ENCODE measurements at places on chromosomes 6 and 20.
A peak's percentile ranks its signal among the peaks of the same experiment; 100 is the strongest.

DNA sequence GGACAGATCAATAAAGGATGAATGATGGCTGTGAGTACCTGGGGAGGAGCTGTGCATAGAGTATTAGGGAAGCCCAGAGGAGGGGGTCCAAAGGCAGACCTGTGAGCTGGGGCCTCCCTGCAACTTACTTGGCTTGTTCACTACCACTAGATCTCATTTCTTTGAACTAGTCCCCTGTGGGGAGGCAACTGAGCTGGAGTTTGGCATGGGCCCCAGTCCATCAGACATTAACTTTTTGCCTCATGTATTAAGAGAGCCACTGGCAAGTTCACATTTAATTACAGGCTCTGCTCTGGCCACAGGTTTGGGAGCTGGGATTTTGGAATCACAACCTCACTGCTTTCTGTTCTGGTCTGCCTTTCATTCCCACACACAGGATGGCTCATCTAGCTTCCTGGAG is 254.1 kb downstream of the PRL start:
- no peak for DNase-seq

GRCh38 chr20:62784497-62784896 is 11.8 kb upstream of the MRGBP start:
- no peak for DNase-seq

DNA sequence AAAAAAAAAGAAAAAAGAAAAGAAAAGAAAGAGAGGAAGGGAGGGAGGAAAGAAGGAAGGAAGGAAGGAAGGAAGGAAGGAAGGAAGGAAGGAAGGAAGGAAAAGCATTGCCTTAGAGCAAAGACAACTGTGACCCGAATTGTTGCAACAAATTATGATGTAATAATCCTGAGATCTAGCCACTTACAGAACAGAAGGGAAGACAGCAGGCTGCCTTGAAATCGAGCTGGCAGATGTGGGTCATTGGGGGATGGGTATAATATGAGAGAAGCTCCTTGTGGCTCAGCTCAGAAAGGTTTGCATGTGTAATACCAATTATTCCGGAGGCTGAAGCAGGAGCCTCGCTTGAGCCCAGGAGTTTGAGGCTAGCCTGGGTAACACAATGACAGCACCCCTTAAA is 208.1 kb upstream of the PROKR2 start:
- DNase-seq = no peak

DNA sequence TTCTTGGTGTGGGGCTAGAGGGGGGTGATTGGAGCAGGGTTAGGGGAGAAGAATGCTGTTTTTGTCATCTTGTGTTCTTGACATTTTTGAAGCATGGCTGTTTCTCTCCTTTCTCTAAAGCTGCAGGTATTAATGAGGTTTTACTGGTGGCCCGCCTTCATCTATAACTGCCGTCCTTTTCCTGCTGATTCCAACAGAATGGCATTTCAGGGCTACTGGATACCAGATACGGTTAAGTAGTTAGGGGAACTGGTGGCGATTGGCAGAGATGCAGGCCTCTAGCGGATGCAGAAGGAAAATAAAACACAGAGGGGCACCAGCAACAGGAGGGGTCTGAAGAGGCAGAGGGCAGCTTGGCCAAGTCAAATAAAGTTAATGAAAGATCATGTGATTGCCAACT is 89.7 kb upstream of the EEF1E1 start:
- DNase-seq = no peak

DNA sequence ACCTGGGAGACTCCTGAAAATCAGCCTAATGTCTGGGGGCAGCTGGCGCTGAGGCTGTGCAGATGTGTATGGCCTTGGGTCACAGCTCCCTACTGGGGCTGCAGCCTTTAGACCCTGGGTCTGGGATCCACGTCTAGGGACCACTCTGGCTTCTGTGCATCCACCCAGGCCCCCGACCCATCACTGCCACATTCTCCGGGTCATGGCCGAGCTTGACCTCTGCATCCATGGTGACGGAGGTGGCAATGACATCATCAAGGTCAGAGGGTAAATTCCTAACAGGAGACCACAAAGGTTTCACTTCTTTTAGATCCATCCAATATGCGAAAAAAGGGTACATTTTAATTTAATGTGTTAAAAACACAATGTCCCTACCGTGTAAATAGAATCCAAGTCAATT is 14.5 kb upstream of the PCMTD2 start:
- no peak for DNase-seq

DNA sequence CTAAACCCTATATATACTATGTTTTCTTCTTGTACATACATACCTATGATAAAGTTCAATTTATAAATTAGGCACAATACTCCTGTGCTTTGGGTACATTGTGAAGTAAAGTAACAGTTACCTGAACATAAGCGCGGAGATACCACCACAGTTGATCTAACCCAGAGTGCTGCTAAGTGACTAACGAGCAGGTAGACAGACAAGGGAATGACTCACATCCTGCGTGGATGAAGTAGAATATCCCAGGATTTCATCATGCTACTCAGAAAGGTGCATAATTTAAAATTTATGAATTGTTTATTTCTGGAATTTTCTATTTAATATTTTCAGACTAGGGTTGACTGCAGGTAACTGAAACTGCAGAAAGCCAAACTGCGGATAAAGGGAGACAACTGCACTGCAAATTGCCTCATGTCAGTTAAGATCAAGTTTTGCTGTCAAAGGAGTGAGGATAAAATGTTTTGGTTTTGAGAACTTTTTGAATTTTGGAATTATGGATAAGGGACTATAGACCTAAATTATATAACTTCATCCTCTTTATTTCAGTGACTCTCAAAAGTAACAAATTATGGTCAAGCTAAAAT is 14.4 kb downstream of the MKKS start:
- DNase-seq = no peak

- no peak for DNase-seq
Observed at GRCh38 chr6:25447570-25447929, 168.4 kb downstream of the CARMIL1 start.

DNA sequence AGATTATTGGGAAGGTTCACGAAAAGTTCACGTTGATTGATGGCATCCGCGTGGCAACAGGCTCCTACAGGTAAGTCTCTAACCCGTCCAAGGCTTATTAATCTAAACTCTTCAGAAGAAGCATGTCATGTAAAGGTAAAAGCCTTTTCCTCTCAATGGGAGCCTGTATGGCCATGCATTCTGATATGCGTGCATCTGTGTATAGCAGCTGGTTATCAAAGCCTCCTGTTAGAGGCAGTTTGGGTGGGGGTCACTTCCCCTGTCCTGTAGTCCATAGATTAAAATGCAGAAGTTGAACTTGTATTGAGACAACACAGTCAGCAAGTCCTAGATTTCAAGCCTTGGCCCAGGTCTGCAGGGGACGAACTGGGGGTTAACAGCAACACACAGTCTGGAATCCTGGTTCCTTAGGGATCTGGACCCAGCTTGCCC is 14.2 kb upstream of the DHX35 start:
- no peak for DNase-seq

GRCh38 chr6:163943607-163944385 is 529.3 kb downstream of the QKI start:
- DNase-seq = no peak

- peak; percentile 62 for DNase-seq
Observed at GRCh38 chr20:10553326-10553984, 118.3 kb downstream of the SLX4IP start.

GRCh38 chr6:134619077-134619476 is 301.2 kb upstream of the SGK1 start:
- DNase-seq = no peak

Data from activated CD4-positive, alpha-beta T cell treated with anti-CD3 and anti-CD28 coated beads, Interleukin-2, amount 10 ng/mL, durations not matched to agents 7 days and 5 days (primary cell).